ENCODE measurements at places on chromosomes 13 and 19. TPM values are rescaled to one million over a fixed set of nuclear protein-coding genes. Genes with fewer than 3 reads are reported as not detected.
A peak's percentile ranks its signal among the peaks of the same experiment; 100 is the strongest.

GRCh38 chr13:42751693-42752092 is 29.7 kb upstream of the FAM216B start:
- H3K4me3 ChIP-seq = no peak overlapping the region
- no peak overlapping the region for H3K27ac ChIP-seq
- no peaks in the 10 kb centered on the region for H3K4me1 ChIP-seq
- no peak for DNase-seq

DNA sequence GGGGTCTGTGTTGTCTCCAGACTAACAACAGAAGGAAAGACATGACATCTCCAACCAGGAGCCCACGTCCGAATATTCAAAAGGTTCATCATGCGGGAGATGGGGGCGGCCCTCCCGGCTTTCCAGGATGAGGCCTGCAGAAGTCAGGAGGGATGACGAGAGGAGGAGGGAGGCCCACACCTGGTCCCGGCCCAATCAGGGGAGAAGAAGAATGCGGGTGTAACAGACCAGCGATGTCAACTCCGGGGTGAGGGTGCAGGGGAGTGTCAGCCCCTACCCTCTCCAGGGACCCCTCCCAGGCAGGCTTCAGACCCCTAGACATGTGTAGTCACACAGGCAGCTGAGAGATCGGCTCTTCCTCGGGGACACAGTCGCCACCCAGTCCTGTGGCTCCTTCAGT is 275.3 kb upstream of the ZNF507 start:
- no peak overlapping the region for H3K27ac ChIP-seq
- H3K4me3 ChIP-seq = no peak overlapping the region
- no peaks in the 10 kb centered on the region for H3K4me1 ChIP-seq
- no peaks in the 10 kb centered on the region for H3K27me3 ChIP-seq

GRCh38 chr13:112759053-112759452 is 69.2 kb downstream of the ATP11A start:
- peaks cover 5% of the 10 kb centered on the region for H3K4me1 ChIP-seq
- H3K4me3 ChIP-seq = no peak overlapping the region
- no peak for DNase-seq
- H3K36me3 ChIP-seq = no peaks in the 10 kb centered on the region
- no peak overlapping the region for H3K27ac ChIP-seq

DNA sequence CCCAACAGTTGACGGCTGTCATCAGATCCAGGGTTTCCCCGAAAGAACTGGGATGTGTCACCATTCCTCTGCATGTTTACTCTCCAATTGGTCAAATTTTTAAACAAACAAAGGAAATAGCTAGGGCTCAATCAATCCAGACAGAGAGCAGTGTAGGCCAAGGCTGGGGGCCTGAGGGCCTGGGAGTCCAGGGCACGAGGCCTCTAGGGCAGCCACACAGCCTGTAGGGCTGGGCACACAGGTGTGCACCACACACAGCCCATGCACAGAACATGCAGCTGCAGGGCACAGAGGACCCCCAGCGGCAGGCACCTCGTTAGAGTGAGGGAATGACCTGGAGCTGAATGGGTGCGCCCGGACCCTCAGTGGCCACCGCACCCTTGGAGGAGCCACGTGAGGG is 9.5 kb downstream of the MIER2 start:
- no peaks in the 10 kb centered on the region for H3K27me3 ChIP-seq
- peaks cover 23% of the 10 kb centered on the region for H3K4me1 ChIP-seq
- peaks cover 50% of the 10 kb centered on the region for H3K36me3 ChIP-seq
- H3K27ac ChIP-seq = no peak overlapping the region
- no peak for DNase-seq

DNA sequence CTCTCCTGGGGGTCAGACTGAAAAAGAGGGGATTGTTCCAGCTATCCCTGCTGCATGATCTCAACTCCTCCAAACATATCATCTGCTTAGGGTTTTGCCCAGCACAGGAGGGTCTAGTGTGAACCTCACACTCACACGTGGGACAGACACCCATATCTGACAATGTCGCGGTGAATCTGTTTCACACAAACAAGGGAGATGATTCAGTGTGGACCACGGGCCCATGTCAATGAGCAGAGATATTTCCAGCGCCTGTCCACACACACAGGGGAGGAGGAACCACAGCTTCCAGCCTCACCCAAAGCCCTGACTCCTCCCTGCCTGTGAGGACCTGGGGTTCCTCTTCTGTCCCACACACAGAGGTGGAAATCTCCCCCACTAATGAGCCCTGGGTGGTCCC is 29.6 kb upstream of the KIR3DL3 start:
- no peak overlapping the region for H3K4me3 ChIP-seq
- H3K27ac ChIP-seq = no peak overlapping the region
- H3K4me1 ChIP-seq = no peaks in the 10 kb centered on the region
- peaks cover 28% of the 10 kb centered on the region for H3K27me3 ChIP-seq
- H3K36me3 ChIP-seq = no peaks in the 10 kb centered on the region

GRCh38 chr19:21256722-21257121 is 72.5 kb downstream of the ZNF708 start:
- no peak for DNase-seq
- no peak overlapping the region for H3K4me3 ChIP-seq
- no peak overlapping the region for H3K27ac ChIP-seq
- H3K36me3 ChIP-seq = no peaks in the 10 kb centered on the region
- no peaks in the 10 kb centered on the region for H3K4me1 ChIP-seq

GRCh38 chr13:26067601-26068000 is 15.8 kb upstream of the SHISA2 start:
- no peak overlapping the region for H3K27ac ChIP-seq
- H3K27me3 ChIP-seq = peaks cover 3% of the 10 kb centered on the region
- no peaks in the 10 kb centered on the region for H3K4me1 ChIP-seq
- DNase-seq = no peak
- H3K36me3 ChIP-seq = no peaks in the 10 kb centered on the region
- H3K4me3 ChIP-seq = no peak overlapping the region

- H3K4me3 ChIP-seq = no peak overlapping the region
- no peak overlapping the region for H3K27ac ChIP-seq
- no peaks in the 10 kb centered on the region for H3K27me3 ChIP-seq
- peaks cover 8% of the 10 kb centered on the region for H3K4me1 ChIP-seq
Observed at GRCh38 chr19:48102870-48103751, 7.5 kb downstream of the PLA2G4C start.

DNA sequence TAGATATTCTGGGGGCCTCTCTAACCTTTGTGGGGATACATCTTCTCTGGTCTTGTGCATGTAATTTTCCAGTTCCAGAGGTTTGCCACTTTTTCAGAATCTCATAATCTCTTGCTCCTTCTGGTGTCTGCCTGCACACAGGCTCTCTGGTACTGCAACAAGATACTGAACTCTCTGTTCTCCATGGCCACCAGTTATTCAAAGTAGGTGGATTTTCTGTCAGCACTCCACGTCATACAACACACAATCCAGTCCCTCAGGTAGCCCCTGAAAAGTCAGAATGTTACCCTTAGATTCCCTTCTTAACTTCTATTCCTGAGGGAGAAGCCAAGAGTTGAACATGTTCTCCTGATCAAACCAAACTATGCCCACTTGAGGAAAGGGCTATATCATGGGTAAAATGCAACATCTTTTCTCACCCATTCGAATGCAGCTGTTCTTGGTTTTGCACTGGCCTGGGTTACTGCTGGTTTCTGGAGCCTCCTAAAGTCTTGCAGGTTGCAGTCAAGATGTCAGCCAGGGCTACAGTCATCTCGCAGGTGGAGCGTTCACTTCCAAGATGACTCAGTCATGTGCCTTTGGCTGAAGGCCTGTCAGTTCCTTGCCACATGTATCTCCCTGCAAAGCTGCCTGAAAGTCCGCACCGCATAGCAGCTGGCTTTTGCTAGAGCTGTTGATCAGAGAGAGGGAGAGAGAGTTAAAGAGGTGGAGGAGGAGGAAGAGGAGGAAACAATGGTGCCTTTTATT is 57.7 kb upstream of the TUBA3C start:
- no peak overlapping the region for H3K4me3 ChIP-seq
- H3K36me3 ChIP-seq = no peaks in the 10 kb centered on the region
- no peaks in the 10 kb centered on the region for H3K4me1 ChIP-seq
- H3K27ac ChIP-seq = no peak overlapping the region

- H3K4me1 ChIP-seq = no peaks in the 10 kb centered on the region
- no peak overlapping the region for H3K27ac ChIP-seq
- DNase-seq = no peak
Observed at GRCh38 chr19:27684293-27684692, 1528.7 kb downstream of the UQCRFS1 start.

- peaks cover 3% of the 10 kb centered on the region for H3K4me1 ChIP-seq
- peaks cover 31% of the 10 kb centered on the region for H3K27me3 ChIP-seq
- no peaks in the 10 kb centered on the region for H3K36me3 ChIP-seq
- H3K27ac ChIP-seq = no peak overlapping the region
- no peak overlapping the region for H3K4me3 ChIP-seq
Observed at GRCh38 chr13:20182231-20182846, 10.4 kb downstream of the GJB2 start.

GRCh38 chr13:51996641-51997040 is 14.6 kb downstream of the ATP7B start:
- H3K27ac ChIP-seq = no peak overlapping the region
- peaks cover 3% of the 10 kb centered on the region for H3K4me1 ChIP-seq
- no peak for DNase-seq

- H3K36me3 ChIP-seq = no peaks in the 10 kb centered on the region
- no peak overlapping the region for H3K4me3 ChIP-seq
- no peak for DNase-seq
- no peaks in the 10 kb centered on the region for H3K4me1 ChIP-seq
- H3K27ac ChIP-seq = no peak overlapping the region
- no peaks in the 10 kb centered on the region for H3K27me3 ChIP-seq
Observed at GRCh38 chr13:35208587-35208986, 266.5 kb downstream of the NBEA start.

DNA sequence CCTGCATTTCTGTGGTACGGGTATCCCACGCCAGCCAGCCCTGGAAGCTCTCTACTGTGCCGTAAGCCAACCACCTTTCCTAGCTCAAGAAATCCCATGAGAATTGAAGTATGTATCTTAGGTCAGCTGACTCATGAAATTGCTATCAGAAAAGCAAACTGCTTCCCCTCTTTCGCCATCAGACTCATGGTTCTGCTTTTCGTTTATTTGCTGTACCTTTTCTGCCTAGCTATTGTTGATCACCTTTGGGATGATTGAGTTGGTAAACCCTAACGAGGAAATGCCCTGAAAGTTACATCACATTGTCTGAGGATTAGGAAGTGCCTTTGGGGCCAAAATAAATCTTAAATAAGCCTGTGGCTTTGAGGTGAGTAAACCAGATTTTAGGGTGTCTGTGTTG is at the start of gene ADGRE3:
Gene ADGRE3, minus strand, starts transcription at position 81 of the 400 bp plus-strand sequence. Its CDS starts 74 bp downstream, at position 7.
- no peak within 1 kb of the TSS for H3K4me3 ChIP-seq
- H3K27ac ChIP-seq = no peak within 1 kb of the TSS
- peaks cover 17% of the 10 kb centered on the region for H3K27me3 ChIP-seq

DNA sequence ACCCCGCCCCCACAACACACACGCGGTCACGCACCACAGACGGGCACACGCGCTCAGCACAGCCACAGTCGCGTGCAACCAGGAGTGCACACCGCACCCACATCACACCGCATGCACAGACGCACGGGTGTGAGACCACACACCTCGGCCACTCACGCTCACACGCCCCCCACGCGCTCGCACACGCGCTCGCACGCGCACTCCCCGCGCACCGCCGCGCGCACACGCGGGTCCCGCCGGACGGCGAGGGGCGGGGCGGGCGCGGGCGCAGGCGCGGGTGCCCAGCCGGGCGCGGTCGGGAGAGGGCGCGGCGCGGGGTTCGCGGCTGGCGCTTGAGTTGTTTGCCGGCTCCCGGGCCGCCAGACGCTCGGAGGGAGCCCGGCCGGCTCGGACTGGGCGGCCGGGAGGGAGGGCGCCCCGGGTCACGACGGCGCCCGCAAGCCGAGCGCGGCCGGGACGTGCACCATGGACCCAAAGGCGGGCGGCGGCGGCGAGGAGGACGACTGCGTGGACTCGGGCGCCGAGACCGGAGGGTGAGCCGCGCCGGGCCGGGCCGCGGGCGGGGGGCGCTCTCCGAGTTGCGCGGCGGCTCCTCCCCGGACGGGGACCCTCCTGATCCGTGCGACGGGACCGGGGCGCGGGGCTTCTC is at the start of gene FAM124A:
Gene FAM124A, plus strand, starts transcription at position 362 of the 649 bp plus-strand sequence. Its CDS starts 104 bp downstream, at position 466.
- H3K4me1 ChIP-seq = no peaks in the 10 kb centered on the region
- no peak within 1 kb of the TSS for H3K27ac ChIP-seq
- H3K4me3 ChIP-seq = peak within 1 kb of the TSS; percentile 71
- DNase-seq = peak; percentile 72
- H3K27me3 ChIP-seq = peaks cover 43% of the 10 kb centered on the region
- H3K36me3 ChIP-seq = no peaks in the 10 kb centered on the region

ATP8A2 gene
- 0.39 TPM for total RNA-seq

SIX5 gene
- 2.0 TPM for total RNA-seq

CEACAM7 gene
- not detected for total RNA-seq

SCN1B gene
- 1.3 TPM for total RNA-seq

TEAD2 gene
- not detected for total RNA-seq

IL4I1 gene
- total RNA-seq = 22.2 TPM

Measured in activated CD4-positive, alpha-beta T cell treated with anti-CD3 and anti-CD28 coated beads for 36 hours (primary cell).